ENCODE measurements at places on chromosomes 4 and X. TPM values are rescaled to one million over a fixed set of nuclear protein-coding genes. Genes with fewer than 3 reads are reported as not detected.
A peak's percentile ranks its signal among the peaks of the same experiment; 100 is the strongest.

- no peak for DNase-seq
Measured at GRCh38 chr4:3344104-3344503, 51.3 kb downstream of the RGS12 start.

- no peak for DNase-seq
Measured at GRCh38 chrX:153456161-153456560, 10.3 kb upstream of the TREX2 start.

GRCh38 chrX:47927212-47927611 is 76.6 kb downstream of the ZNF182 start:
- no peak for DNase-seq

Gene HS6ST2
- not detected for total RNA-seq

- DNase-seq = no peak
Measured at GRCh38 chr4:4689694-4690440, 148.0 kb upstream of the STX18 start.

DNA sequence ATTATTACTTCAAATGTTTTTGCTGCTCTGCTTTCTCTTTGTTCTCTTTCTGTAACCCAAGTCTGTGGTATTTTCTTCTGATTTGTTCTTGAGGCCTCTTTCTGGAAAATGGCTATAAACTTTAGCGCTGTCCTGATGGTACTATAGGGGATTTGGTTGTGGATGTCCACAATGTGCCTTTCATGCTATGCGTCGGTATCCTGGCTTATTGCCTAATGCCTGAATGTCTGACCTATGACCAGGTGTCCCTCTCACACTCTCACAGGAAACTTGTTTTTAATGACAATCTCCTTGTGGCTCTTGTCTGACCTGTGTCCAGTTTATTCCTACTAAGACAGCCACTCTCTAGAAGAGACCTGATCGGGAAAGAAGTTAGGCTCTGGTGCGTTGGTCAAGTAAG is 222.4 kb upstream of the NR3C2 start:
- no peak for DNase-seq

DNA sequence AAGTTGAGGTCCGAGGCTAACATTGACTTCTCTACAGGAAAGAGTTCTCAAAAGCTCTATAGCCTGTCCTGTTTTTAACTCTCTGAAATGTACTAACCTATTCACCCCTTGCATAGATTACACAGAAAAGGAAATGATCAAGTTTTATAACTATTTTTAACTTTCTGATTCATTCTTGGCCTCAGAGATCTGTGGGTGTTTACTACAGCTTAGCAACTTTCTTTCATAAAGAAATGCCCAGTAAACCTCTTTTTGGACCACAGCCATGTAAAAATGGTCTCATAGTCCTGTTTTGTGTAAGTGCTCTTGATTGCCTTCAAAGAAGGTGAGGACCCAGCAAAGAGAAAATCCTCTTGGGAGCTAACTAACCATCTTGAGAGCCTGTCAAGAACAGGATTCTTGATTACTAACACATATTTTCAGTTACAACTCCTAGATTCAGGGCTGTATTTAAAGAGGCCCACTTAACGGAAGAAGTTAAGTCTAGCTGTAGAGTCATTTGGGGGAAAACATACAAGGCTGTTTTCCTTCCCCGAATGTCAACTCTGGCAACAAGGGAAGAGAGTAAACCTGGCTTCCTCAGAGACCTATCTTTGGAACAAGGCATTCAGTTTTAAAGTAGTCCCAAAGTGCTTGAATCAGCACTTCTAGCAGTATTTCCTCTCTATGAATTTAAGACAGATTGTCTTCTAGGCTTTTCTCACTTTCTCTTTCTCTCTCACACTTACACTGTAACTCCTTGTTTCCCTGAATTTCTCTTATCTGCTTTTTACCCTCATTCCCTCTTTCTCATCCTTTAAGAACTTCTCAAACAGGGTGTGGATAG is 78.2 kb downstream of the IL21 start:
- peak; percentile 46 for DNase-seq

- DNase-seq = no peak
Measured at GRCh38 chr4:118936406-118936805, 47.8 kb downstream of the SYNPO2 start.

GRCh38 chr4:83922402-83922801 is 386.5 kb downstream of the GPAT3 start:
- DNase-seq = no peak

Gene DGAT2L6
- total RNA-seq = not detected

- DNase-seq = peak; percentile 63
Measured at GRCh38 chrX:17706676-17707075, 30.6 kb upstream of the SCML1 start.

GRCh38 chrX:136636121-136636520 is 11.8 kb upstream of the CD40LG start:
- DNase-seq = no peak

DNA sequence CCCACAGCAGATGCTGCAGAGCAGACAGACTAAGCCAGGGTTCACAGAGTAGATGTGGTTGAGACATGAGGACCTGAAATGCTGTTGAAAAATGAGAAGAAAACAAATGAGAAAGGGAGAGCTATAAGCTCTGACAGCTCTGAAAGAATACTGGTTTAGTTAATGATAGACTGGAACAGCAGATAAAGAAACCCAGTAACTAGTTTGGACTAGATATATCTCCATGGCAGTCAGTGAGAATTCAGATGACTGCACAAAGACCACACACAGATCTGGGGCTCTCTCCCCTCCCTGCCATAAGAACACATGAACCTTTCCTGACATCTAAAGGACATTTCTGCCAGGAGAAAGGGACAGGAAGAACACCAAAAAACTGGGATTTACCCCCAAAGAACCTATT is 8.2 kb downstream of the NAA11 start:
- no peak for DNase-seq

Gene CTBP1
- total RNA-seq = 101 TPM

Gene NUDT6
- total RNA-seq = 11.0 TPM

- no peak for DNase-seq
Measured at GRCh38 chrX:638482-639131, 8.0 kb downstream of the SHOX start.

- DNase-seq = no peak
Measured at GRCh38 chr4:37990731-37991245, 30.6 kb downstream of the PTTG2 start.

Gene TREX2
- 1.6 TPM for total RNA-seq

Gene UGT2B28
- total RNA-seq = not detected

DNA sequence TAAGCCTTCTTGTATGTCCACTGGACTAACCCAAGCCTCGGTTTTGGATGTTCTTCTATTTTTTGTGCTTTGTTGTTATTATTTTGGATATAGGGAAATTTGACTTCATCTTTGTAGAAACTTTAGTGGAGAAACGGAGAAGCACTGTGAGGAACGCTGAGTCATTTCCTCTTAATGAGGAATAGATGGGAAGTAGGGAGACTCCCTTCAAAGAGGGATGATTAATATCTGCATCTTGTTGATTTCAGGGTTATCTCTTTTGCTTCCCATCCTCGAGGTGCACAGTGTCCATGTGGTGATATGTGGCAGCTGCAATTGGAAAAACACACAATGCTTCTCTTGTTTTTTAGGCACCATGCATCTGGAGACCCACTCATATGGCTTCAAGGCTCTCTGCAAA is 1147.9 kb downstream of the NLGN4X start:
- peak; percentile 15 for DNase-seq

- DNase-seq = no peak
Measured at GRCh38 chr4:97845758-97846157, 297.5 kb downstream of the STPG2 start.

GRCh38 chr4:13627178-13627605 is 333 bp downstream of the BOD1L1 start:
- peak; percentile 8 for DNase-seq

Gene DCAF4L1
- not detected for total RNA-seq

- DNase-seq = no peak
Measured at GRCh38 chr4:1842339-1842895, 13.5 kb downstream of the LETM1 start.
